ENCODE measurements at places on chromosomes 3 and 15.

- DNase-seq = peak; percentile 23
These were observed 15.7 kb downstream of the PRR23E start for GRCh38 chr3:127208483-127209100.

- DNase-seq = no peak
These were observed 17.3 kb downstream of the CACNA2D3 start for GRCh38 chr3:54139630-54140029.

GRCh38 chr15:40986820-40987219 is 33.5 kb downstream of the CHAC1 start:
- DNase-seq = no peak

- peak; percentile 24 for DNase-seq
These were observed 21.5 kb upstream of the KCNMB3 start for GRCh38 chr3:179272385-179272784.

DNA sequence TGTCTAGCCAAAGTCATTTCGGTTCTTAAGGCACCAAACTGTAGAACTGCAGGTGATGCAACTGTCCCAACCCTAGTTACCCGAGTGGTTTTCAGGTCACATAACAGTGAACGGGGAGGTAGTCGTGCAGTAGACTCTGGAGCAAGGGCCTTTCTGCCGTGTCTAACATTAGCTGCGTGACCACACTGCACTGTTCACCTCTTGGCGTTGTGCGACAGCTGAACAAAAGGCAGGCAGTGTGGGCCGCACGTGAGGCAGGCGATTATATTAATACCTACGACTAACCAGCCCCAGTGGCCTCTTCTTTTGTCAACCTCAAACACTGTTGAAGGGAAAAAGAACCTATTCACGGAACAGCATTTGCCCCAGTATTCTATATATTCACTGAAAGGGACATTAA is 2.8 kb downstream of the LRRN1 start:
- no peak for DNase-seq

GRCh38 chr3:17290894-17291293 is 406.1 kb downstream of the PLCL2 start:
- DNase-seq = peak; percentile 86

- no peak for DNase-seq
These were observed 31.9 kb downstream of the ACAN start for GRCh38 chr15:88835119-88835518.

- no peak for DNase-seq
These were observed 42.0 kb downstream of the ATP2C1 start for GRCh38 chr3:130935761-130936492.

DNA sequence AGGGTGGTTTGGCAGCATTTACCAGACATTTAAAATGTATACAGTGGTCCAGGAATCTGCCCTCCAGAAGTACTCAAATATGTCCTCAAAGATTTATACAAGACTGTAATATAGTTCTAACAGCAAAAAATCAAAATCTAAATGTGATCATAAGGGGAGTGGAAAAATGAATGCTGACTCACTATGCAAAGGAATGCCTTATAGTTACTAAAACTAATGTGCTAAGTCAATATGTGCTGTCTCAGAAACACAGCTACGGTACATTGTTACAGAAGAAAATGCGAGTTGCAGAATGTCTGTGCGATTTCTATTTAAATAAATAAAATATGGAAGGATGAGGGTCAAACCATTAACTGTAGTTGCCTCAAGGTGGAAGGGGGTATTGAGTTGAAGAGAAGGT is 230.1 kb upstream of the UBE2E1 start:
- no peak for DNase-seq

- DNase-seq = peak; percentile 22
These were observed 16.5 kb downstream of the MYH15 start for GRCh38 chr3:108493862-108494261.

DNA sequence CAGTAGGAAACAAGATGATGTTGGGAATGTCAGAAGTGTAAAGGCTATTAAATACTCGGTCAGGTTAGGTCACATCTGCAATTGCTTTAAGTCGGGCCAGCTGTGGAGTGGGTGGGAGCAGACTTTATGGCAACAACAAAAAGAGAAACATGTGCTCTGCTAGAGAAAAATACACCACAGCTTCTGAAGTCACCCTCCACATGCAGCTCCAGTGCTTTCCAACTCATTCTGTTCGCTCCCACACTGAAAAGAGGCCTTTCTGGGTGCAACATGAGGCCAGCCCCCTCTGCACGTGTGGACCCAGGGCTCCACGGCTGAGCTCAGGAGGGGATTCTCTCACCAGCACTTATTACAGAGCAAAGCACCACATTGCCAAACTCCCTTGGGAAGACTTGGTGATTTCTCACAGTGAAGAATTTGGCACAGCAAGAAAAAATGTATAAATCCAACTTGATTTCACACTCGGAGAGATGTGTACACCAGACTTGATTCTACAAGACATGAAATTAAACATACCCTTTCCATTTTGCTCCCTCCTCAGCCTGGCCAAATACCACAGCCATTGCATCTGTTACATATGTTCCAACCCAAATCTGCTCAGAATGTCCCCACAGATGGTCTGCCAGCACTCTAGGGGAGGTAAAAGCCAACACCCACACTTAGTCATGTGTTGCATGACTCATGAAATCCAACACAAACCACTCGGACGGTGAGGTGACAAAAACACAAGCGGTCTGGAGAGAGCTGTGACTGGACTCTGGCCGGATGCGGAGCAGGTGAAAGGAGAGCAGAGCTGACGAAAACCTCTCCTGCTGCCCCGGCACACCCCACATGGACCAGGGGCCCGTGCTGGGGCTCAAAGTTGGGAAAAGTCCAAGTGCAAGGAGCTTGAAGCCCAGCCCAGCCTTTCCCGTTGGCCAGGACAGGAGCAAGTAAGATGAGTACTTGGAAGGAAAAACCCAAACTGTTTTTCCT is 74.6 kb downstream of the ITGB5 start:
- DNase-seq = peak; percentile 98

DNA sequence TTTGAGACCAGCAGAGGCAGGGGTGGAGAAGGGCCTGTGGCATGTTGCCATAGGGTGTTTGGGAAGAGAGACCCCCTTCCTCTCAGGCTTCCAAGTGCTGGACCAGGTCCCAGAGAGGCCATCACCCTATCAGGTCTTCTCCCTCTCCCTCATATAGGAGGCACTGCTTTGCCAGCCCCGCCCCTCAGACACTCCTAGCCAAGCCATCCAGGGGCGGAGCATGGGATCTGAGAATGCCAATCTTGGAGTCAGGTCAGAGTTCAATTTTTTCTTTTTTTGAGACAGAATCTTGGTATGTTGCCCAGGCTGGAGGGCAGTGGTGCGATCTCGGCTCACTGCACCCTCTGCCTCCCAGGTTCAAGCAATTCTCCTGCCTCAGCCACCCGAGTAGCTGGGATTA is 32.7 kb downstream of the CRABP1 start:
- DNase-seq = no peak

DNA sequence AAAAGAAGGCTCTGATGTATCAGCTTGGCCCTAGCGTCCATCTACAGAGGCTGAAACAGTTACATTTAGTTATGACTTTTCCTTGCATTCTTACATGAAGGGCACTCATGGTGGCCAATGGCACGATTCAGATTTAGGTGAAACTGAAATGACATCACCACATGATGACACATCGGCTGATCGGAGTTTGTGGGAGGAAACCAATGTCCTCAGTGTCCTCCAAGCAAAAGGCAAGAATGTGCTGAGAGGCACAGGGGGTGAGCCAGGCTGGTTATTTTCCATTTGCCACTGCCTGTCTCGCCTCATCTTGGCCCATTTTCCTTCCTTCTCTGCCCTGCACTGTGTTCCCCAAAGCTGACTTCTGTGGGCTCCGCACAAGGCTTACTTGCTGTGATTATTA is 34.4 kb downstream of the TARS3 start:
- peak; percentile 40 for DNase-seq

Data from myocyte (in vitro differentiated cells).